Fibroblast of villous mesenchyme (primary cell): ENCODE measurements at places on chromosomes 2 and 18. TPM values are rescaled to one million over a fixed set of nuclear protein-coding genes. Genes with fewer than 3 reads are reported as not detected.

GRCh38 chr18:32469691-32470459, 807 bp downstream of the GAREM1 start:
- peak; percentile 17 for DNase-seq

DNA sequence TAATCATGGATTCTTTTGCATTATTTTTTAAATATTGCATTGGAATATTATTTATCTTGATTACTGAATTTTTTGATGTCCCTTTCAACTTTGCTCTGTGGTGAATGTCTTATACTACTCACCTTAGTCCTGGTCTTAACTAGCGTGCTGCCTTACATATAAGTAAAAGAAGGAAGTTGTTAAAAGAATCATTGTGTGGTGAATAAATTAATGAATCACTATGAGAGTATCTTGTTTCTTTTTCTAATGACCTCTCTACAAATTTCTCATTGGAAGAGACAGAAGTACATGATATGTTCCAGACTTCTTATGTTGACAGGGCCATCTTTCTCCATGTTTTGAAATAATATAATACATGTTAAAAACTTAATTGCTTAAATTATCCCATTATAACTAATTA, 432.6 kb upstream of the MMADHC start:
- DNase-seq, result no peak

DNA sequence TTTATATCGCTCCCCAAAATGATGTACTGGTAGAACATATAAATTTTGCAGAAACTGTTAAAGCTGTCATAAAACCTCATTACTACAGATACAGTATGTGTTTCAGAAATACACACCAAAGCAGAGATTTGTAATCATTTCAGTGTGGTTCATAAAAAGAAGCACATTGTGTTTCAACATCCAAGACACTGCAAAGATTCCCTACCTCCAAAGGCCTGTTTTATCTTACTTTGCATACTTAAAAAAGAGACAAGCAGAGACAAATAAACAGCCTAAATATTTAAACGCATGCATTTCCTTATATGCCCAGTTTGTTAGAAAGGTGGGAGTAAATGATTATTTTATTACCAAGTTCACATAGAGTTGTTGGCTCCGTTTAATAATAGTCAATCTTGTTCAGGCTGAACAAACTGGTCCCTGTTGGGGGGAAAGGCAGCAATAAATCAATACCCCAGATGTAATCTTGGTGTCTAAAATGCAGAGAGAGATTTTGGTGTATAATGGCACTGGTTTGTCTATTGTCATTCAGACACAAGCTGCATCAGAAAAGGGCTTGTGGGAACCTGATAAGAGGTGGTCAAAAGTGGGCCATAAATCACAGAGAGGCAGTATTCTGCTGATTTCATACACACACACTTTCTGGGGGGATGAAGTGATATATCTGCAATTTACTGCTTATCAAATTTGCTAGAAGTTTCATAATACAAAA, 321.4 kb upstream of the ETAA1 start:
- peak; percentile 70 for DNase-seq

GRCh38 chr2:180722551-180723239, 257.7 kb upstream of the UBE2E3 start:
- peak; percentile 57 for DNase-seq

DNA sequence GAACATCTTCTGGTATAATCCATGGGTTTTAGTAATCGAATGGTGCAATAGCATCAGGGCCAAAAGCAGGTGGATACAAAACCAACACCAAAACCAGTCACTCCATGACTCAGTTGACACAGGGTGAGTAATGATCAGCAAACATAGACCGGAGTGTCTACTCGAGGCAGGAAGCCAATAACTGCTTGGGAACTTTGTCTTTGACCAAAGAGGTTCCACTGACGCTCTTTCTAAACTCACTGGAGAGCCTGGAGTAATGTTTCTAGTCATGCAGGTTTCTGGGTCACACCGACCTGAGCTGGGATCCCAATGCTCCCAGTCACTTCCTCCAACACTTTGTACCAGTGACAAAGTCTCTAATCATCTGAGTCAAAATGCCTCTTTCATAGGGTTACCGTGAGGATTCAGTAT, 30.9 kb downstream of the MREG start:
- peak; percentile 16 for DNase-seq

GRCh38 chr2:43214253-43214652, 12.2 kb downstream of the ZFP36L2 start:
- DNase-seq, result no peak

Gene DYSF
- 3.5 and 4.2 TPM in 2 replicates for total RNA-seq

GRCh38 chr2:29697715-29698114, 223.7 kb downstream of the ALK start:
- no peak for DNase-seq

Gene SRBD1
- total RNA-seq, result 19.6 and 31.1 TPM in 2 replicates

GRCh38 chr2:112938904-112939303, 27.9 kb downstream of the IL37 start:
- no peak for DNase-seq

- DNase-seq, result no peak
Measured at GRCh38 chr2:143051465-143051864, 77.8 kb upstream of the ARHGAP15 start.

- DNase-seq, result no peak
Measured at GRCh38 chr18:66640431-66640830, 36.5 kb upstream of the CDH19 start.

Gene LBX2
- total RNA-seq, result 1.3 and 2.9 TPM in 2 replicates

GRCh38 chr2:129458436-129458835, 521.0 kb upstream of the RAB6C start:
- DNase-seq, result no peak

DNA sequence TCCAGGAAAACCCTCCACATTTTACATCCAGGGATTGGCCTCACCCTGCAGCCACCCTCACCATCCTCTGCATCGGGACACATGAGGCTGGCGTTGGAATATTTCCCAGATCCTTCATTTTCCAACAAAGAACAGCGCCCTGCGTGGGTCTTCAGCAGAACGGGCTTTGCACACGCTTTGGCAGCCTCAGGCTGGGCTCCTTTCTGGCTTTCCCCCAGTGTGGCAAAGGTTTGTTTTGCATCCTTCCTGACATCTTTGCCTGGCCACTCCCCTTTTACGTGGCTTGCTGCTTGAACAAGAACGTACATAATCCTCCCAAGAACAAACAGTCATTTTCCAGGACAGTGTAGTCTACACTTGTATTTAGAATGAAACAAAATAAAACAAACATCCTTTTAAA, 25.6 kb upstream of the GREB1 start:
- no peak for DNase-seq

DNA sequence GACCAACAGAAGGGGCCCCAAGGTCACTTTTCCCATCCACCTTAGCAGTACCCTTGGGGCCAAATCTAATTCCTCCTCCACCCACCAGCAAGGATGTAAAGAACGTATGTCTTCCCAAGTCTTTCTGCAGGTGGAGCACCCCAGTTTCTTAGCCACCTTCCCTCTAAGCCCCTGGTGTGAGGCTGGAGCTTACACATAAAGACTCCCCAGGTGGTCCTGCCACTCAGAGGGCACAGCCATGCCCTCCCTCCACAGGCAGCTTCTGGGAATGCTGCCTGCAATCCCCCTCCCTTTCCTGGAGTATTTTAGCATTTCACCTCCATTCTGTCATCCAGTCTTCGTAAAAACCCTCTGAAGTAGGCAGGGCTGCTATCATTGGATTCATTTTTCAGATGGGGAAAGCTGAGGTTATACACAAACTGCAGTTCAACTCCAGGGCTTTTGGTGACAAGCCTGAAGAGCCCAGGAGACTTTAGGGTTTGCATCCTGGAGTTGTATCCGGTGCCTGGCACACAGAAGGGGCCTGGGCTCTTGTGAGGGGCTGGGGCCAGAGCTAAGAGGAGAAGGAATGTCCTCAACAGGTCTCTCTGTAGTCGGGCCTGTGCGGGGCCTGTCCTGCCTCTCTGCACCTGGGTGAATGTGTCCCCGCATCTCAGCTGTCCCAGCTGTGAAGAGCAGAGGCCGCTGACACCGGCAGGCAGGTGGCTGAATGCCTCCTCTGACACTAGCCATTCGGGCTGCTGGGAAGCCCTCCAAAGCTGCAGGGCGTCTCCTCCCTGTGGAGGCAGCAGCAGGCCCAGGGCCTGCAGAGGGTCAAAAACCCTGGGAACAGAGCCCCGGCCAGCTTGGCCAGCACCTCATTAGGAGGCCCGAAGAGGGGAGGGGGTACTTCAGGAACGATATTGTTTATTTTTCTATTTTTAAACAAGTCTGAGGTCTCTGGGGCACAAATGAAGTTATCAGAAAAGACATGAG, 27.6 kb downstream of the CIB4 start:
- DNase-seq, result no peak

Gene G6PC2
- not detected in 2 replicates for total RNA-seq

GRCh38 chr2:115163572-115163971, 721.1 kb downstream of the DPP10 start:
- DNase-seq, result no peak

Gene TMEM131
- total RNA-seq, result 24.5 and 43.6 TPM in 2 replicates

- peak; percentile 99 for DNase-seq
Measured at GRCh38 chr2:111624411-111625156, 259.4 kb downstream of the ANAPC1 start.

GRCh38 chr18:48706731-48707130, 167.9 kb downstream of the CTIF start:
- no peak for DNase-seq

- DNase-seq, result no peak
Measured at GRCh38 chr2:47078541-47079482, 76.3 kb downstream of the STPG4 start.

DNA sequence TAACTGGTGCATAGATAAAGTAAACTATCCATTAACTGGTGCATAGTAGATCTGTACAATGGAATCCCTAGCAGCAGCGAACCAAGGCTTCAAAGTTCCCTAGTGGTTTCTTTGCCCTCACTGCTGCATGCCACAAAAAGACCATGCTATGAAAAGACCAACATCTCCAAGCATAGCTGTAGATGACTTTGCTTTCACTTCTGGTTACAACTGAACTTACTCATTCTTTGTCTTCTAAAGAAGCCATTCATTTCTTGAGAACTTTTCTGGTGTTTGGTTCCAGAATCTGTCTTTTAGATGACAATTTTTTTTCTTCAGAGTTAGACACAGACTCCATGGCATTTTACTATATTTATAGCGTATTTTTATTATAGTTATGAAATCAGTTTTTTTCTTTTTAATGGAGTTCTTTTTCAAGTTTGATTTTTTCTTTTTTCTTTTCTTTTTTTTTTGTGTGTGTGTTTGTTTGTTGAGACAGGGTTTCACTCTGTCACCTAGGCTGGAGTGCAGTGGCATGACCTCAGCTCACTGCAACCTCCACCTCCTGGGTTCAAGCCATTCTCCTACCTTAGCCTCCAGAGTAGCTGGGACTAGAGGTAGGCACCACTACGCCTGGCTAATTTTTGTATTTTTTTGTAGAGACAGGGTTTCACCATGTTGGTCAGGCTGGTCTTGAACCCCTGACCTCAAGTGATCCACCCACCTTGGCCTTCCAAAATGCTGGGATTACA, 63.6 kb downstream of the SLC35F5 start:
- DNase-seq, result no peak

DNA sequence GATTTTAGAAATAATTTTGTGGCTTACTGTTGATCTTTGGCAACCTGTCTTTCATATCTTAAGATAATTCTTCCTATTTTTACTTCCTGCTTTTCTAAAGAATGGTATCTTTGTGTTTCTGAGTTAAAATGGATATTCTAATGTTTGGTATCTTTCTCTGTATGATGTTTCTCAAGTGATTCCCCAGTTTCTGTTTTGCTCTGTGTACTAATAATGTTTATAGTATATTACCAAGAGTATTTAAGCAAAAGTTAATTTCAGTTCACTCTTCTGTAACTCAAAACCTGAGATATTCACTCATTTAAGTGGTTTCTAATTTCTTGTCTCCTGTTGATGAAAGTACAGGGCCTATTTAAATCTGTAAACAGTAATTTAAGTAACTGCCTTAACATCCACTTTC, 58.3 kb downstream of the CCDC150 start:
- DNase-seq, result no peak

GRCh38 chr2:235300368-235301201, 193.3 kb upstream of the AGAP1 start:
- DNase-seq, result peak; percentile 72

DNA sequence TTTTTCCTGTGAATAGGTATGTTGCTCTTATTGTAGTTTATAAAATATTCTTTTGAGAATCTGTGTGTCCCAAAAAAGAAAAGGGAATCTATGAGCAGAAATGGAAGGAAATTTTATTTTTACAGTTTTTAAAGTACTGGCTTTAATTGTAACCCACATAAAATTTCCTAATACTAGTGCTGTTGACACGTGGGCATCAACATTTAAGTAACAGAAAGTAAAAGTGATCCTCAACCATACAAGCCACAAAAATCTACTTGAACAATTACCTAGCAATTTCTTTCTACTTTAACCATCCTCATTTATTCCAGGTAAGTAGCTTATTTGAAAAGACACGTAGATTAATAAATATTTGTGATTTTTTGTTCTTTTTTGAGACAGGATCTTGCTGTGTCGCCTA, 62.0 kb downstream of the MAP3K20 start:
- DNase-seq, result no peak

Gene SNORC
- total RNA-seq, result 0.86 and 0.97 TPM in 2 replicates

Gene GCG
- not detected in 2 replicates for total RNA-seq

DNA sequence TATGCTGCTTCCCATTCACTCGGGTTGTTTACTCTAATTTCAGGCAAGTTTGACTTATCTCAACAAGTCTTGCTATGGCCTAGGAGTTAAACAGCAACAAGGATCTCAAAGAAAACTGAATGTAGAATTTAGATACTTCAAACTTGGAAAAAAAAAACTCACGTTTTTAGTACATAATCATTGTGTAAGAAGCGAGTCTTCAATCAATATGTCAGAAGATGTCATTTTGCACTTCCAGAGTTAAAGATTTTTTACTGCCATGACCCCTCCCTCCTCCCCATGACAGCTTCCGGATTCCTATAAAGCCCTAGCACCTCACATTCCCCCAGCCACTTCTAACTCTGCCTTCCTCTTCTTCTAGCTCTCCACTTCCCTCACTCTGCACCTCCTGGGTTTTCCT, 133.4 kb downstream of the SS18 start:
- no peak for DNase-seq

Gene LYPD6
- total RNA-seq, result 4.3 and 5.2 TPM in 2 replicates

GRCh38 chr2:133819906-133820305, 251.6 kb upstream of the NCKAP5 start:
- no peak for DNase-seq

- no peak for DNase-seq
Measured at GRCh38 chr2:119196301-119197125, 27.1 kb upstream of the STEAP3 start.

- no peak for DNase-seq
Measured at GRCh38 chr2:85156619-85157018, 23.4 kb downstream of the TCF7L1 start.

GRCh38 chr2:19132967-19133366, 225.5 kb downstream of the OSR1 start:
- no peak for DNase-seq
